Stimulated activated CD4-positive, alpha-beta T cell treated with anti-CD3 and anti-CD28 coated beads, Interleukin-2, amount 100 ng/mL, for 4 hours (primary cell): ENCODE measurements at places on chromosomes 7 and 10.

GRCh38 chr10:96252730-96253129 lies 18.6 kb downstream of the BLNK start:
- DNase-seq: no peak

DNA sequence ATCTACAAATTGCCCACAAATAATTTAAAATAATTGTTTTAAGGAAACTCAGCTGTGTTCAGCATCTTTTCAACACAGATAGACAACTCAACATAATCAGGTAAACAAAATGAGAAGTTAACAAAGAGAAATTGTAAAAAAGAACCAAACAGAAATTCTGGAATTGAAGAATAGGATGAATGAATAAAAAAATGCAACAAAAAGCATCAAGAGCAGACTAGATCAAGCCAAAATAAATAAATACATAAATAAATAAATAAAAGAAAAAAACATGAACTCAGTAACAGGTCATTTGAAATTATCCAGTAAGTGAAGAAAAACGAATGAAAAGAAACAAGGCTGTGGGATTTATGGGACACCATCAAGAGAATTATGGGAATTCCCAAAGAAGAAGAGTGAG lies 94.0 kb upstream of the CDK6 start:
- no peak for DNase-seq

DNA sequence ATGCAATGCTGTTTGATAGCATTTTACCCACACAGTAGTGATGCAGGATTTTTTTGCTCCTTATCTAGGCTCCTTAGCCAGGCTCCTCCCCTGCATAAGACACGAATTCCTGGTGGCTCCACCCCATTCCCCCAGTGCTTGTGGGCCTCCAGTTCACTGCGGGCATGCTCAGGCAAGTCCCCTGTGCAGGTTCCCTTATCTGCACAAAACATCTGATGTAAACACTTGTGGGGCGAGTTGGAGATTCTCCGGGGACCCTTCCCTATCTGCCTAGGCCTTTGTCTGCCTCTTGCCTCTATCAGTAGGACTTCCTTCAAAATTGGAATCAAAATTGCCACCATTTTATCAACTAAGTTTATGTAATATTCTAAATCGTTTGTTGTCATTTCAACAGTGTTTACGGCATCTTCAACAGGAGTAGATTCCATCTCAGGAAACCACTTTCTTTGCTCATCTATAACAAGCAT lies 5.4 kb upstream of the STK17A start:
- no peak for DNase-seq

DNA sequence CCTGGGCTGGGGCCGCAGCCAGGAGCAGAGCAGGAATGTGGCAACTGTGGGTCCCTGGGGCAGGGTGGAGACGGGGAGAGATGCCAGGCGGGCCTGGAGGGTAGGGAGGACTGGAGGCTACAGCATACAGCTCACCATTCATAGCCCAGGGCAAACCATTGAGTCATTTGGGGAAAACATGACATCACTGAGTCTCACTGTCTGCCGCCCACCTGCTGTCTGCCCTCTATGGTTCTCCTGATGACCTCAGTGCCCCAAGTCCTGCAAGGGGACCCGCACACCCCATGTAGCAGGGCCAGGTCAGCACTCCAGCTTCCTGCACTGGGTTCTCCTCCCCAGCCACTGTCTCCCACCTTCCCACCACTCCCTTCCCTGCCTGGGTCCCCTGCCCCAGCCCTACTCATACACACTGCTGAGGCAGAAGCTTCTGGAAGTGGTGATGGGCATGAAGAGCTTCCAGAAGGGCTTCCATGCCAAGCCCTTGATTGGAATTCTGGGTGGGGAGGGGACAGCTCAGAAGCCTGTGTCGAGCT lies 10.4 kb downstream of the CHST3 start:
- peak; percentile 29 for DNase-seq

- DNase-seq: no peak
Measured at GRCh38 chr10:47143072-47143471, 156.9 kb upstream of the GDF10 start.

DNA sequence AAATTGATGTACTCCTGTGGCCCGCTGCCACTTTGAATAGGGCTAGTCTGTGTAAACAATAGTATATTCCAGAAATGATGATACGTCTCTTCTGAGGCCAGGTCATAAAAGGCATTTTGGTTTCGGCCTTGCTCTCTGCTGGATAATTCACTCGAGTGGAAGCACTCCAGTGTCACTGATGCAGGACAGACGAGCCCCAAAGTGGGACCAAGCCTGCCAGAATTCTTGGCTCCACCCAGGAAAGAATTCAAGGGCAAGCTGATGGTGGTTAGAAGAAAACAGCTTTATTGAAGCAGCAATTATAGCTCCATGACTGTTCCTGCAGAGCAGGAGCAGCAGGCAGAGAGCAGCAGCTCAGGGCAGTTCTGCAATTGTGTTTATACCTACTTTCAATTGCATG lies 717.6 kb downstream of the GRM8 start:
- DNase-seq: no peak

GRCh38 chr10:86295351-86295750 lies 71.2 kb downstream of the GRID1 start:
- DNase-seq: no peak

- no peak for DNase-seq
Measured at GRCh38 chr7:131425992-131426391, 98.3 kb downstream of the MKLN1 start.

- DNase-seq: no peak
Measured at GRCh38 chr7:158165711-158166110, 421.9 kb downstream of the PTPRN2 start.

GRCh38 chr7:145263886-145264285 lies 428.0 kb upstream of the TPK1 start:
- no peak for DNase-seq

- no peak for DNase-seq
Measured at GRCh38 chr10:80598084-80598798, 60.5 kb downstream of the SH2D4B start.

DNA sequence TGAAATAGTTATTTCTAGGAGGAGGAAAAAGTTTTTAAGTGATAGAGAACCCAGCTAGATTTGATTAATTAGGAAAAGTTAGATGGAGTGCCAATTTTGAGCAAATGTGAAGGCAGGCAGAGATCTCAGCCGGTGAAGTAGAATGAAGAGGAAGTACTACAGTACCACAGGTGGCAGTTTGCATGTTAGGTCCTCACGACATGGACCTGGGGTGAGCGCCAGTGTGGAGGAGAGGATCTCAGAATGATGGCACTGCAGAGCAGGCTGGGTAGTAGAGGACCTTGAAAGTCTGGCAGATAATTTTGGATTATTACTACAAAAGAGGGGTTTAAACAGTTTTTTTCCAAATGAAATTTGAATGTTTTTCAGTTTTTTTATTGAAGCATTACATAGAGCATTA lies 81.1 kb downstream of the GNAI1 start:
- no peak for DNase-seq

GRCh38 chr10:33306126-33306525 lies 28.3 kb downstream of the NRP1 start:
- DNase-seq: no peak

GRCh38 chr7:74606101-74606908 lies 51.2 kb upstream of the GTF2I start:
- DNase-seq: peak; percentile 10

DNA sequence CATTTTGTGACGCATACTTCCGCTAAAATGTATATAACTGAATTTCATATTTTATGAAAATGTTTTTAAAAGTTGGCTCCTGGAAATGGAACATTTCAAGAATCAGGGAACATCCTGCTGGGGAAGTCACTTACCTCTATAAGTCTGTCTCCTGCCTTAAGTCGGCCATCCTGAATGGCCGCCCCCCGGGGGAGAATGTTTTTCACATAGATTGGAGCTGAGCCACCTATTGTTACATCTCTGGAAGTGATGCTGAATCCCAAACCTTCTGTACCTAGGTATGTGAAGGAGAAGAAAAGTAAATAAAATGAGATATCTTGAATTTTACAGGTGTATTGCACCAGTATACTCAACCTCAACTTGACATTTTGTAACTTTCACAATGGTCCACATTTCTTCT lies 437.3 kb downstream of the PARD3 start:
- DNase-seq: no peak

DNA sequence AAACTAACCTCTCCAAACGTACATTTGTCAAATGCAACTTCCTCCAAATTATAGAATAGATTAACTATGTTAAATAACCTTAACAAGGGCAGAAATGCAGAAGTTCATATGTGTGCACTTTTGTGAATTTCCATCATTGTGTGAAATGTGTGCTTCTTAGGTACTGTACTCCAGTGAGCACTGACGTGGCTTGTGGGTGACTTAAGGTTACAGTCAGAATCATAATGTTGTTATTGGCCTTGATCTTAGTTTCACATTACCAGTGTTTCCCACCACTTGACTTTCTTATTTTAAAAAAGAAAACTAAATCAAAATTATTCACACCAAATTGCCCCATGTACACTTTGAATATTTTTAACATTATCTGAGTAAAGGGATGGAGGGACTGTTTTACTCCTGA lies 155.1 kb upstream of the FZD8 start:
- DNase-seq: no peak

DNA sequence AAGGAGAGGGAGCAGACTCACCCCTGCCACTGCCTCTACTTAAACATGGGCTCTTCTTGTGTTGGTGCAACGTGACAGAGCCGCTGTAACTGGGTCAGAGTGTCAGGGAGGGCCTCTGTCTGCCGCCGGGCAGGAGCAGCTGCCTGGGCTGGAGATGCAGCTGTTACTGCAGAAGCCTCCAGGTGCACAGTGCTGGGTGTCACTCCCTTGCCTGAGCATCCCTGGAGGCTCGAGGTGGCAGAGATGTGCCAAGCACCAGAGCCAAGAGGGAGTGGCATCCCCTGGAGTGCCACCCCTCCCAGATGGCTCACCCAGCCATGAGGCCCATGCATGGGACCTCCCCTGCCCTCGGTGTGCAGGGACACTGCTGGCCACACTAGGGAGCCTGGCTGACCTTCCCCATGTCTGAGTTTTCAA lies 145.7 kb downstream of the PRPF18 start:
- DNase-seq: no peak

- DNase-seq: no peak
Measured at GRCh38 chr10:2925631-2926030, 141.7 kb upstream of the PFKP start.

- DNase-seq: no peak
Measured at GRCh38 chr10:21039721-21040120, 142.6 kb upstream of the NEBL start.

DNA sequence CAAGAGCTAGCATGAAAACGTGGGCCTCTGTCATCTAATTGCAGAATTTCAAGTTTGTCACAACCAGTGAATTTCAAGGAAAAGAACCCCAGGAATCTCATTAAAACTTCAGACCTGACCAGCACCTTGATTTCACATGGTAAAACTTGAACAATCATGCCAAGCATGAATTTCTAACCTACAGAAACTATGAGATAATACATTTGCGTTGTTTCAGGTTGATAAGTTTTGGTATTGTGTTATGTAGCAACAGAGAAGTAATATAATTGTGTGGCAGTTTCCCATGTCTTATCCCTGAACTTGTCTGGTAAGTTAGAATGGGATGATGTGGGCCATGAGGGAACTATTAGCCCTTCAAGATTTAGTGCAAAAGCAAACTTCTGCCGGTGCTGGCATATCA lies 530.1 kb downstream of the ANKRD7 start:
- no peak for DNase-seq

GRCh38 chr7:135330088-135330487 lies 96.5 kb downstream of the STRA8 start:
- no peak for DNase-seq

- no peak for DNase-seq
Measured at GRCh38 chr10:76190634-76191270, 759.3 kb downstream of the LRMDA start.

DNA sequence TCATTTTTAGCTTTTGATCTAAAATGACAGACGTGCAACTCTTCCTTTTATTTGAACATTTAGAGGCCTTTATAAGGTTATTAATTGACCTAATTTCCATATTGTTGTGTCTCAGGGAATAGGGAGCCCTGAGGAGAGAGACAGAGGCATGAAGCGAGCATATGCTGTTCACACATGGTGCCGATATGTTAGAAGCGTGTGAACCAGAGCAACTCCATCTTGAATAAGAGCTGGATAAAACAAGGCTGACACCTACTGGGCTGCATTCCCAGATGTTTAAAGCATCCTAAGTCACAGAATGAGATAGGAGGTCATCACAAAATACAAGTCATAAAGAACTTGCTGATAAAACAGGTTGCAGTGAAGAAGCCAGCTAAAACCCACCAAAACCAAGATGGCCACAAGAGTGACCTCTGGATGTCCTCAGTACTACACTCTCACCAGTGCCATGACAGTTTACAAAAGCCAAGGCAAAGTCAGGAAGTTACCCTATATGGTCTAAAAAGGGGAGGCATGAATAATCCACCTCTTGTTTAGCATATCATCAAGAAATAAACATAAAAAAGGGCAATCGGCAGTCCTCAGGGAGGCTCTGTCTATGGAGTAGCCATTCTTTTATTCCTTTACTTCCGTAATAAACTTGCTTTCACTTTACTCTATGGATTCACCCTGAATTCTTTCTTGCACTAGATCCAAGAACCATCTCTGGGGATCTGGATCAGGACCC lies 80.1 kb downstream of the SEC61G start:
- no peak for DNase-seq

- DNase-seq: no peak
Measured at GRCh38 chr7:30252885-30253795, 31.3 kb upstream of the ZNRF2 start.

DNA sequence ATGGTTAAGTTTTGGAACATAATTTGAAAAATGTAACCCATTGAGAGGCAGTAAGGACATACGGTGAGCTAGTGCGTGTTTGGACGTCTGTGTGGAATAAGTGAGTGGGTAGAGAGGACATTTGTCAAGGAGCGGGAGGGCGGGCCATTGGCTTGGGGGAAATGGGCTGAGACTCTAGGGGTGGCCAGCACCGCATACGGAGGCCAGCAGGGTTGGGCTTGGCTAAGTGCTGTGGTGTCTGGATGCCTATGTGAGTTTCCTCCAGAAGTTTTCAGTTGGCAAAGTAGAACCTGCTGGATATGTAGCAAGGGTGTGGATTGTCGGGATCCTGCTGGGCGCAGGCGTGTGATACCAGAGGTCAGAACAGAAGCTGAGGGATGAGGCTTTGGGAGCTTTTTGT lies 103.0 kb downstream of the TCF7L2 start:
- no peak for DNase-seq

- DNase-seq: no peak
Measured at GRCh38 chr7:1431226-1431625, 28.0 kb downstream of the MICALL2 start.

DNA sequence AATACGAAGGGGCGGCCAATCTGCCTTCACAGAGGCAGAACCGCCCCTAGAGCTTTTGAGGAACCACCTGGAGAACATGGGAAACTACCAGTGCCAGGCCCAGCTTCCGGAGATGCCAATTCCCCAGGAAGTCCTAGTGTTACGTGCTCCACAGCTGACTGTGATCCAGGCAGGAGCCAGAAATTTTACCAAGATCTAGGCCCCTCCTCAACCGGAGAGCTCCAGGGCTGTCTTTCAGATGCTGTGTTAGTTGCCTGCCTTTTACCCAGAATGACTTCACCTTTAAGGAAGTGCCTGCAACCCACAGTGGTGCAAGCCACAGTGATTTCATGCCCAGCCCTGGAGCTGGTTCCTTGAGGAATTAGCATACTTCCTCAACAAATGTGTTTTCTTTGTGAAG lies 62.9 kb downstream of the ELMO1 start:
- DNase-seq: no peak
